ENCODE measurements at places on chromosomes 7 and 10. TPM values are rescaled to one million over a fixed set of nuclear protein-coding genes. Genes with fewer than 3 reads are reported as not detected.

The SPDYE18 gene
- total RNA-seq: 1.1 TPM

The TRIM24 gene
- 85.6 TPM for total RNA-seq

The TMEM176B gene
- total RNA-seq: 0.44 TPM

The HOXA2 gene
- not detected for total RNA-seq

The AGR2 gene
- not detected for total RNA-seq

The ANXA8L1 gene
- total RNA-seq: not detected

The IKZF1 gene
- 1.1 TPM for total RNA-seq

The TMEM236 gene
- 0.07 TPM for total RNA-seq

The NPY gene
- total RNA-seq: not detected
